Cardiac muscle cell (in vitro differentiated cells and primary cell): ENCODE measurements at places on chromosomes 5 and 9.
A peak's percentile ranks its signal among the peaks of the same experiment; 100 is the strongest.

GRCh38 chr9:123478967-123479602 is 123.1 kb downstream of the CRB2 start:
- H3K27ac ChIP-seq = peak overlapping the region; percentile 71
- H3K27me3 ChIP-seq = no peaks in the 10 kb centered on the region
- no peaks in the 10 kb centered on the region for H3K36me3 ChIP-seq
- no peak overlapping the region for H3K4me3 ChIP-seq
- H3K4me1 ChIP-seq = peaks cover 28% of the 10 kb centered on the region
- peak; percentile 77 for DNase-seq

- DNase-seq = no peak
- no peak overlapping the region for H3K27ac ChIP-seq
- no peaks in the 10 kb centered on the region for H3K36me3 ChIP-seq
- H3K4me1 ChIP-seq = no peaks in the 10 kb centered on the region
- H3K4me3 ChIP-seq = no peak overlapping the region
These were observed 23.1 kb upstream of the FOXD1 start for GRCh38 chr5:73471654-73472053.

DNA sequence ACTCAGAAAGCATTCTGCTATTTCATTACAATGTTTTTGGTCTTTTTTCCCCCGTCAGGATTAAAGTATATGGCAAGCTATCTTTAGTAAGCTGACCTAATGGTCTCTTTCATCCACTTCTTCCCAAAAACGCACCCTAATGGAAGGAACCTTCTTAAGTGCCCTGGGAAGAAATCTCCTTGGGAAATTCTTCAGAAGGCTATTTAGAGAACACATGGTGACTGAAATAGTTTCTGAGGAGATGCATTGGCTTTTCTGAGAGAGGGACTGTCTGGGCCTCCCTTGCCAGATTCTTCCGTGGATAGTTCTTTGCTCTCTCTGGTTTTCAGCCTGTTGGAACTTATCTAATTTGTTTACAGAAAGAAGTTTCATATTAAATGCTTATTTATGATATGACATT is 524.1 kb upstream of the MEF2C start:
- no peak for DNase-seq
- H3K27ac ChIP-seq = peak overlapping the region; percentile 93
- no peak overlapping the region for H3K4me3 ChIP-seq
- peaks cover 29% of the 10 kb centered on the region for H3K4me1 ChIP-seq

DNA sequence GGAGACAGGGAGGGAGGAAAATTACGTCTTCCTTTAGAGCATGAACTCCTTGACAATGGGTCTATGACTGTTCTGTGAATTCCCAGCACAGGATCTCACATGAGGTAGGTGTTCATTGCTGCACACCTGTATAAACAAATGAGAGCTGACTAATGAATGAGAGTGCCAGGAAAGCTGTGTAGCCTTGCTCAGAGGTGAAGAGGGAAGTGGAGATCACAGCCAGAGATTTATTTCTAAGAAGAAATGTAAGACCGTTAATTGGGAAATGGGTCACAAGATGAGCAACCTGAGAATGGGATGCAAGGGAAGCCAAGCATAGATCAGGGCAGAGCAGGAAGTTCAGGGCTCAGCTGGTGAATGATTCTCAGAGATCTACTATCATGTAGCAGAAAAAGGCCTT is 295.1 kb downstream of the CDK5RAP2 start:
- H3K36me3 ChIP-seq = no peaks in the 10 kb centered on the region
- no peak overlapping the region for H3K27ac ChIP-seq
- DNase-seq = no peak
- H3K4me1 ChIP-seq = no peaks in the 10 kb centered on the region

- H3K4me1 ChIP-seq = peaks cover 20% of the 10 kb centered on the region
- peak overlapping the region; percentile 19 for H3K27ac ChIP-seq
- no peaks in the 10 kb centered on the region for H3K27me3 ChIP-seq
- peak; percentile 54 for DNase-seq
These were observed 442 bp downstream of the NEURL1B start for GRCh38 chr5:172641359-172642050.

GRCh38 chr5:125214080-125214479 is 467.6 kb upstream of the ZNF608 start:
- H3K36me3 ChIP-seq = no peaks in the 10 kb centered on the region
- H3K4me3 ChIP-seq = no peak overlapping the region
- no peak overlapping the region for H3K27ac ChIP-seq
- DNase-seq = no peak
- H3K27me3 ChIP-seq = no peaks in the 10 kb centered on the region

DNA sequence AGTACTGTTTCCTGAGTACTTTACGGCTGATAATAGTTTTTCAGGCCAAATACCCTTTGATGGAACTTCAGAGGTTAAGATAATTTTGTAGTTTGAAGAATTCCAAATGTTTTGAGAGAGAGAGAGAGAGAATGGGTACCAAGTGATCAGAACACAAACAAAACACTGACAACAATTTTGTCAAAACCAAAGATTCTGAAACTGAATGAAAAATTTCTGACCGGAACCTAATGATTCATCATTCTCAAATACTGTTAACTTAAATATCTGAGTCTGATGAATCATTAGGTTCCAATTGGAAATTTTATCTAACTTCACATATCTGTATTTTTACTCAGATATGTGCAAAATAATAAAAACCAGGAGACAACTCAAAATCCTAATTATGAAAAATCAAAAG is 4.0 kb downstream of the LMBRD2 start:
- no peaks in the 10 kb centered on the region for H3K27me3 ChIP-seq
- peaks cover 9% of the 10 kb centered on the region for H3K4me1 ChIP-seq
- no peak overlapping the region for H3K27ac ChIP-seq

- H3K4me1 ChIP-seq = peaks cover 34% of the 10 kb centered on the region
- no peak for DNase-seq
- no peaks in the 10 kb centered on the region for H3K36me3 ChIP-seq
- no peaks in the 10 kb centered on the region for H3K27me3 ChIP-seq
- no peak overlapping the region for H3K27ac ChIP-seq
These were observed 12.7 kb downstream of the SLC1A3 start for GRCh38 chr5:36619012-36619635.

GRCh38 chr9:133591116-133591910 is 17.9 kb downstream of the FAM163B start:
- no peaks in the 10 kb centered on the region for H3K36me3 ChIP-seq
- H3K4me3 ChIP-seq = no peak overlapping the region
- no peak for DNase-seq

- H3K27ac ChIP-seq = no peak overlapping the region
- H3K4me3 ChIP-seq = no peak overlapping the region
- peaks cover 10% of the 10 kb centered on the region for H3K4me1 ChIP-seq
- H3K36me3 ChIP-seq = no peaks in the 10 kb centered on the region
- no peak for DNase-seq
These were observed 144.0 kb upstream of the ZNF462 start for GRCh38 chr9:106718936-106719335.

GRCh38 chr9:36817160-36817834 is 216.8 kb downstream of the PAX5 start:
- H3K4me3 ChIP-seq = no peak overlapping the region
- no peaks in the 10 kb centered on the region for H3K27me3 ChIP-seq
- H3K36me3 ChIP-seq = no peaks in the 10 kb centered on the region
- H3K4me1 ChIP-seq = peaks cover 11% of the 10 kb centered on the region
- H3K27ac ChIP-seq = no peak overlapping the region

GRCh38 chr5:56490971-56491468 is 257.9 kb upstream of the ANKRD55 start:
- peak; percentile 80 for DNase-seq
- H3K36me3 ChIP-seq = no peaks in the 10 kb centered on the region
- H3K27ac ChIP-seq = peak overlapping the region; percentile 85
- H3K4me3 ChIP-seq = no peak overlapping the region
- peaks cover 46% of the 10 kb centered on the region for H3K4me1 ChIP-seq

GRCh38 chr9:135214054-135214640 is 126.7 kb downstream of the OLFM1 start:
- DNase-seq = no peak
- H3K27me3 ChIP-seq = no peaks in the 10 kb centered on the region
- no peaks in the 10 kb centered on the region for H3K36me3 ChIP-seq
- no peak overlapping the region for H3K4me3 ChIP-seq
- peaks cover 29% of the 10 kb centered on the region for H3K4me1 ChIP-seq

DNA sequence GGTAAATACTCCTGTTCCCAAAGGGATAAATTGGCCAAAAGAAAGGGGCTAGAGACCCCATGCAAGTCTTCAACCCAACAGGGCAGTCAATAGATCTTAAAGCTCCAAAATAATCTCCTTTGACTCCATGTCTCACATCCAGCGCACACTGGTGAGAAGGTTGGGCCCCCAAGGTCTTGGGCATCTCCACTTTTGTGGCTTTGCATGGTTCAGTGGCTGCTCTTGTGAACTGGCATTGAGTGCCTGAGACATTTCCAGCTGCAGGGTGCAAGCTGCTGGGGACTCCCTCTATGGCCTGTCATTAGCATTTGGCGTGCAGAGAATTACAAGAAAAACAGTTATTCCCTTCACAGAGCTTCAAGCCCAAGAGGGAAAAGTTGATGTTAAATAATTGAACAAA is 224.7 kb downstream of the MTRR start:
- H3K4me3 ChIP-seq = no peak overlapping the region
- no peak overlapping the region for H3K27ac ChIP-seq
- H3K36me3 ChIP-seq = no peaks in the 10 kb centered on the region

GRCh38 chr9:123757547-123757946 is 172.4 kb downstream of the DENND1A start:
- no peak overlapping the region for H3K4me3 ChIP-seq
- no peaks in the 10 kb centered on the region for H3K36me3 ChIP-seq
- H3K4me1 ChIP-seq = peaks cover 28% of the 10 kb centered on the region

DNA sequence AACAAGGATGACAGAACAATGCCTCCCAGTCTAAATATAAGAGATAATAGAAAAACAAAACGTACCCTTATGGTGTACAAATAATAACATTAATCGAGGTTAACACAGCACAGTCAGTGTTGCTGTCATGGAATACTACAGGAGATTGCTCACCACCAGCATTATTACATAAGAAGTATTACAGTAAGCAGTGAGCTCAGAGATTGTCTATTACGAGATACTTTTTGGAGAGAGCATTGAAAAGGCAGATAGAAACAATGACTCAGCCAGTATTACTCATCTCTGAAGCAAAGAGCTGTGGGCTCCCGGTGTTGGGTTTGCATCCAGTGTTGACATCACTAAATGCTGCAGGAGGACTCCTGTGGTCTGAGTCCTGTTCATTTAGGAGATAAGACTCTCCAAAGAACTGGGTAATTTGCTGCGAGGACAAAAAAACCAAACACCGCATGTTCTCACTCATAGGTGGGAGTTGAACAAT is 191.9 kb upstream of the SEMA6A start:
- H3K27me3 ChIP-seq = no peaks in the 10 kb centered on the region
- no peaks in the 10 kb centered on the region for H3K4me1 ChIP-seq
- DNase-seq = peak; percentile 99
- no peak overlapping the region for H3K27ac ChIP-seq
- H3K36me3 ChIP-seq = no peaks in the 10 kb centered on the region
- no peak overlapping the region for H3K4me3 ChIP-seq

GRCh38 chr9:94079236-94079635 is 5.0 kb upstream of the PTPDC1 start:
- DNase-seq = no peak
- no peaks in the 10 kb centered on the region for H3K27me3 ChIP-seq
- no peak overlapping the region for H3K4me3 ChIP-seq

GRCh38 chr9:132901858-132902831 is 23.4 kb downstream of the SPACA9 start:
- peak; percentile 68 for DNase-seq
- H3K4me3 ChIP-seq = no peak overlapping the region
- peaks cover 5% of the 10 kb centered on the region for H3K4me1 ChIP-seq

DNA sequence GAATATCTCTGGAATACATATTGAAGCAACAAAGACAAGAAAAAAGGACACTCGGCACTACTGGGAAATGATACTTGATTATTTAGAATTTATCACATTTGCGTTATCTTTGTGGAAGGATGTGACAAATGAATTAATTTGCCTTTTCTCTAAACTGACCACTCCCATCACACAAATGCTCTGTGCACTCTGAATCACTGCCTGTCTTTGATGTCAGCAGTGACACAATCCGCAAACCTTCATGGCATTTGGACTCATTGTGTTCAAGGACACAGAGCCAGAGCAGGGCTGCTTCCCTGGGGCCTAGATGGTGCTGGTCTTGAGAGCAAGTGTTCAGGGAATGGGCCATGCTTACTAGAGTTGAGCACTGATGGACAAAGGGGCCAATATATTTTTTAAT is 4.9 kb upstream of the KIF4B start:
- no peaks in the 10 kb centered on the region for H3K27me3 ChIP-seq
- no peaks in the 10 kb centered on the region for H3K4me1 ChIP-seq
- H3K4me3 ChIP-seq = no peak overlapping the region
- no peak overlapping the region for H3K27ac ChIP-seq
- no peaks in the 10 kb centered on the region for H3K36me3 ChIP-seq
- no peak for DNase-seq

GRCh38 chr9:136305804-136306203 is 1.9 kb upstream of the CCDC187 start:
- H3K27ac ChIP-seq = no peak overlapping the region
- no peaks in the 10 kb centered on the region for H3K27me3 ChIP-seq
- no peaks in the 10 kb centered on the region for H3K4me1 ChIP-seq
- H3K36me3 ChIP-seq = no peaks in the 10 kb centered on the region
- H3K4me3 ChIP-seq = no peak overlapping the region

DNA sequence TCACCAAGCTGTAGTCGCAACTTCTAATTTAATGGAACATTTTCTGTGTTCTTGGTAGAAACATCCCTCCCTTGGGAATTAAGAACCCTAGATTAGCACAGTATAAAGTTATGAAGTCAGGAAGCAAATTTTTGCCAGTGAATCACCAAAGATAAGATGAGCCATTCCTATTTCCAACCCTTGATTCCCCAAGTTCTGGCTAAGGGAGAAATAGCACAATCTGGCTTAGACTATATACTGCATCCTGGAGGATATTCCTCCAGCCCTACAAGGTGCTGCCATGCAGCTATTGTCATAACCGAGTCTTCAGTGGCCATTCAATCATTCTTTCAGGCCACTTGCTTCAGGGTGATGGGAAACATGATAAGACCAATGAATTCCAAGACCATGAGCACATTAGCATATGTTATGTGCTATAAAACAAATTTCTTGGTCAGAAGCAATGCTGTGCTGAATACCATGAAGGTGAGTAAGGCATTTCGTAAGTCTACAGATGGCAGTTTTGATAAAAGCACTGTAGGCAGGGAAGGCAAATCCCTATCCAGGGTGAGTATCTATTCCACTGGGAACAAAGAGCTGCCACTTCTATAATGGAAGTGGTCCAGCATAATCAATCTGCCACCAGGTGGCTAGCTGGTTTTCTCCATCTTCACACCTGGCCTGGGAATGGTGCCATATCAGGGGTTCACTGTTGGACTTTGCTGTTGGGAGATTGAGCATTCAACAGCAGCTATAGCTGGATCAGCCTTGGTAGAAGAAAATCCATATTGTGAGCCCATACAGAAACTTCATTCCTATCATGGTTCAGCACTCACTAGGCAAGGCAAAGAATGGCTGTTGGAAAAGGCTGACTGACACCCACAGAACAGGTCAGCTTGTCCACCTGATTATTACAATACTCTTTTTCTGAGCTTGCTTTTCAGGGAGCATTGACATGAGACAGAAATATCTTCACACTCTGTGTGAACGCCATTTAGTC is 19.6 kb upstream of the ARL15 start:
- no peaks in the 10 kb centered on the region for H3K27me3 ChIP-seq
- H3K4me1 ChIP-seq = peaks cover 5% of the 10 kb centered on the region
- H3K4me3 ChIP-seq = no peak overlapping the region
- no peak overlapping the region for H3K27ac ChIP-seq
